HuH-7 (cell line): ENCODE measurements at places on chromosomes 7 and 10.

GRCh38 chr7:158395780-158396278, 191.8 kb downstream of the PTPRN2 start:
- DNase-seq: no peak

DNA sequence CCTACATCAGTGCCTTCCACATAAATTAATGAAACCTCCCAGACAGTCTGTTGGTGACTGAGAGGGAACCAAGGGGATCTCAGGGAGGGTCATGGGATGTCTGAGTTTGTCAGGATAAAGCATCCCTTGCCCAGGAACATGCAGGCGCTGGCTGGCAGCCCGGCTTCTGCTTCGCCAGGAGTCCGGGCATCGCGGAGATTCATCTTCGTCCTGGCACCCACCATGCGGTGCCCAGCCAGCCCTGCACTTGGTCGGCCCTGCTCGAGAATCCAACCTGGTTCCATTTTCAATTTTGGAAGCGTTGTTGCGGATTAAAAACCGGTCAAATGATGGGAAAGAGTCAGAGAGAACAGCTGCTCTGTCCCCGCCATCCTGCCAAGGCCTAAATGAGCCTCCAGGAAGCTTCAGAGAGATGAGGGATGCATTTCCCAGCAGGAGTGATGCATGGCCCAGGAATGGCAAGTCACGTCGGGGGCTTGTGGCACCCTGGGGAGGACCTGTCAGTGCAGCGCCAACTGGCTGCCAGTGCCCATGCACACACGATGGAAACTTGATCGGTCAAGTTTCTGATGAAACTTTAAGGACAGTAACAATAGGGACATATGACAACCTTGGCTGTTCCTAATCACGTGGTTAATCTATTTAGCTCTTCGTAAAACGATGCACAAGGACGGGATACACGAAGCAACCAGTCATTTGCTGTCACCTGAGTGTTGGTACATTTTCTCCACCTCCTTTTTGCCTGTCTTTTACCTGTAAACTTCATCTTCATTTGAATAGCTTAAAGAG, 260.8 kb upstream of the MKI67 start:
- no peak for DNase-seq

GRCh38 chr10:58106211-58107035, 161.3 kb downstream of the IPMK start:
- DNase-seq: no peak

DNA sequence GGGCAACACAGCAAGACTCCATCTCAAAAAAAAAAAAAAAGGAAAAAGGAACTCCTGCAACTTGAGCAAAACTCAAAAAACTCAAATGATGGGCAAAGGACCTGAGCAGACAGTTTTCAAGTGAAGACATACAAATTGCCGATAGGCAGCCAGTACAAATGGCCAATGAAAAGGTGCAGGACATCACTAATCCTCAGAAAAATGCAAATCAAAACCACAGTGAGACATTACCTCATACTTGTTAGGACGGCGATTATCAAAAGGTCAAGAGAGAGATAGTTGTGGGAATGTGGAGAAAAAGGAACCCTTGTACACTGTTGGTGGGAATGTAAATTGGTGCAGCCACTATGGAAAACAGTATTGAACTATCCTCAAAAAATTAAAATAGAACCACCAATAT, 16.8 kb downstream of the SVOPL start:
- DNase-seq: no peak

DNA sequence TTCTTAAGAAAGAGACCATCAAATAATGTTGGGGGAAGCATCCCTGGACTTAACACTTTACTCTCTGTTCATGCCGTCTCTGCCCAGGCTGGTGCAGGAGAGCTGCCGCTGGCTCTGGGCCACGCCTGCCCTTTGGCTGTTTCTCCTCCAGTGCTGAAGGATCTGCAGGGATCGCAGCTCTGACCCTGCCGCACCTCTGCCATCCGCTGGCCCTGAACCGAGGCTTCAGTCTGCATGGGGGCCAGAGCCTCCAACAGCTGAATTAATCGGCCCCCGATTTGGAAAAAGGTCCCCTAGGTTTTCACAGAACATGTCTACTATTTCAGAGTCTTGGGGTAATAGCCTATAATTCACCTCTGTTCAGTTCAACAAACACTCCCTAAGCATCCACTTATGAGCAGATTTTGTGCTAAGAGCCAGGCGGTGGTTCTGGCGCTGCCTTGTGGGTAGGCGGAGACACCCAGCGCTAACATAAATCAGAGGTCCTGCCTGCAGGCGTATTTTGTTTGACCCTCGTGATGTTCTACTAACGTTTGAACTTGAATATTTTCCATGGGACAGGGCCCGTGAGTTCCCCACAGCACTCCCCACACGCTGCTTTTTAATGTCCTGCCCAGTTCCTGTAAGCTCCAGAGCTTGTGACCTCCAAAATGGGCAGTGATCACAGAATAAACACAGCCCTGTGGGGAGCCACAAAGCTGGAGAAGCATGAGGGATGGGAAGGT, 99.0 kb downstream of the DYNC2I1 start:
- DNase-seq: no peak

GRCh38 chr10:119113751-119114732, 10.1 kb downstream of the DENND10 start:
- DNase-seq: peak; percentile 77

DNA sequence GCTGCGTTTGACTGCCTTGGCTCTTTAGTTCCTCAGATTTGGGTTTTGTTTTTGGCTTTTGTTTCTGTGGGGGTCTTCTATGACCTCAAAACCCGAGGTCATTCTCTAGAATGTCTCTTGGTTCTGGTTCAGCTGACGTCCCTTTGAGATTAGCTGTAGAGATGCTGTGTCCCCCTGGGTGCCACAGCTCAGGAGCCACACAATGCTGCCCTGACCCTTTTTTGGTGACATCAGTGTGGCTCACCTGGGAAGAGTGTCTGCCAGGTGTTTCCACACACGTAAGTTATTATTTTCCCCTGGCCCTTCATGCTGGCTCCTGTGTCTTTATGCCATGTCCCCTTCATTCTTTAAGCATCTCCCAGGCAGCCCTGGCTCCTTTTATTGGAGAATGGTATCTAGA, 89.8 kb upstream of the DDC start:
- DNase-seq: no peak

DNA sequence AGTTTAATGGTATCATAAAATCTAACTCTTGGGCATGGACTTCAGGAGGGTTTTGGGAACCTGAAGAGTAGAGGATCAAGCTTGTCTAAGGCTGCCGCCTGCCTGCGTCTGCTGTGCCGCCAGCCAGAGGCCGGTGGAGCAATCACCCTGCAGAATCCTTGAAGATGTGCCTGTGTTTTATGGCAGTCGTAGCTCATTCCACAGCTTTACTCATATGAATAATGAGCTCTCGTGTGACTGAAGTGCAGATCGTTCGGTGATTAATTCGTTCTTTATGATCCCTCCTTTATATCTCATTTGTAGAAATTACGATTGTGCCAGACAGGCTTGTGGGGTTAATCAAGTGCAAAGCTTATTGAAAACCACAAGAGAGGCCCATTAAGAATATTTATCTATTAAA, 100.8 kb downstream of the ACTR3B start:
- no peak for DNase-seq

- peak; percentile 21 for DNase-seq
These were observed 89.8 kb upstream of the HPS1 start for GRCh38 chr10:98536551-98536950.

- no peak for DNase-seq
These were observed 64.4 kb downstream of the ENO4 start for GRCh38 chr10:116913695-116914094.
